Upper lobe of right lung (tissue), 1 donor: ENCODE measurements at places on chromosomes 5 and 9.

DNA sequence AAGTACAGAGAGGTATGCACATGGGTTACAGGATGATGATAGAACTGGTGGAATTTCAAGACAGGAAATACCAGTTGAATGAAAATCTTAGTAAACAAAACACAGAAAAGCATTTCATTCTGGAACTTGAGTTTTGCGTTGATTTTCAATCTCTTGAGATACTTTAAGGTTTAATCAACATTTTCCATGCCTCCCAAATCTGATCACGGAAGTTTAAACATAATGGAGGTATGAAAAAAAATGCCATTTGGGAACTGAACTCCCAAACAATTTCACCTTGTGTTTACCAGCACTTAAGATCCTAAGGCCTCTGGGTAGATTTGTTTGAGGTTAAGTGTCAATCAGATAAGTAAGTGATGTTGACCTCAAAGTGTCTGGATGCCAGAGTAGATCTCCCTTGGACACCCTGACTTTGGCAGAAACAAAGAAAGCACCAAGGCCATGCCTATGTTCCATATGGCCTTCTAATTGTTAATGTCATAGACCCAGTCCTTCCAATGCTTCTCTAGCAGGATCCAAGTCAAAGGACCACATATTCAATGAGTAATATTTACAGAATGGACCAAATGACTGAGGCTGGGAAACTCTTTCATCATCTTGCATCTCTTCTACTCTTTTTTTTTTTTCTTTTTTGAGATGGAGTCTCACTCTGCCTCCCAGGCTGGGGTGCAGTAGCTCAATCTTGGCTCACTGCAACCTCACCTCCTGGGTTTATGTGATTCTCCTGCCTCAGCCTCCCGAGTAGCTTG is 216.9 kb downstream of the ARRDC3 start:
- no peak for DNase-seq

DNA sequence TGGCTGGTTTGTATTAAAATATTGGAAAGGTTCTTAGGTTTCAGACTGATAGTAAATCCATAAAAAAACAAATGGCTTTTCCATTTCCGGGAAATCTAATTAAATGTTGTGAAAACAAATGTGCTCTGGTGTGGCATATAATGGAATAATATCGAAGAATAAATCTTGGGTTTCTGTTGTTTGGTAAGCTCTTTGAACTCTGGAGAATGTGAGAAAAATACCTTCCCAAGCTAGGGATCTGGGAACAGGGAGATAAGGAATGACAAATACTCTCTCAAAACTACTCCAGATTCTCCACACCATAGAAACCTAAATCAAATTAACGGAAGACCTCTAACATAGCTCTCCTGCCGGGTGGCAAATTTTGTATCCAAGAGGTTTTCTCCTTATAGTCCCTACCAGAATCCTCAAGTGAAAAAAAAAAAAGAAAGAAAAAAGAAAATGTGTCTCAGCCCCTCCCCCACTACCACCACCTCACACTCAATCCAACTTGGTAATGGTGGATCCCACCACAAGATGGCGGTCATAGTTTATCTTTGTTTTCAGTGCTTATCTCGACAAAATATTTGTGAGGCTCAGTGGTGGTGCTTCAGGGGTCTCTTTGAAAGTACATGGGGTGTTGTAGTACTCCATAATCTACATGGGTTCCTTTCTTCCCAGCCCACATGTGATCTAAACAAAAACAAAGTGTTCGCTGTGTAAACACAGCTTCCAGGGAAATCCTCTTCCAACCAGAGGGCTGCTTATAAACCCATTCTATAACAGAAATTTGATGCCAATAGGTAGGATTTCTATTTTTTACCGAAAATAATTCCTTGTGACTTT is 54.5 kb upstream of the FST start:
- no peak for DNase-seq

GRCh38 chr5:128408622-128409021 is 129.4 kb downstream of the FBN2 start:
- DNase-seq = no peak

DNA sequence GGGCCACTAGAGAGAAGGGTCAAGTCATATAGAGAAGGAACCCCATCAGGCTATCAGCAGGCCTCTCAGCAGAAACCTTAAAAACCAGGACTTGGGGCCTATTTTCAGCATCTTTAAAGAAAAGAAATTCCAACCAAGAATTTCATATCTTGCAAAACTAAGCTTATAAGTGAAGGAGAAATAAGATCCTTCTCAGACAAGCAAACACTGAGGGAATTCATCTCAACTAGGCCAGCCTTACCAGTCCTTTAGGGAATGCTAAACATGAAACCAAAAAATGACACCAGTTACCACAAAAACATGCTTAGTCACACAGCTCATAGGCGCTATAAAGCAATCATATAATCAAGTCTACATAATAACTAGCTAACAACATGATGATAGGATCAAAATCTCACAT is 407.1 kb downstream of the LRRC70 start:
- DNase-seq = no peak

- no peak for DNase-seq
These were observed 185.6 kb downstream of the EFNA5 start for GRCh38 chr5:107485184-107485583.

GRCh38 chr9:79300068-79300467 is 271.7 kb upstream of the TLE4 start:
- DNase-seq = no peak

DNA sequence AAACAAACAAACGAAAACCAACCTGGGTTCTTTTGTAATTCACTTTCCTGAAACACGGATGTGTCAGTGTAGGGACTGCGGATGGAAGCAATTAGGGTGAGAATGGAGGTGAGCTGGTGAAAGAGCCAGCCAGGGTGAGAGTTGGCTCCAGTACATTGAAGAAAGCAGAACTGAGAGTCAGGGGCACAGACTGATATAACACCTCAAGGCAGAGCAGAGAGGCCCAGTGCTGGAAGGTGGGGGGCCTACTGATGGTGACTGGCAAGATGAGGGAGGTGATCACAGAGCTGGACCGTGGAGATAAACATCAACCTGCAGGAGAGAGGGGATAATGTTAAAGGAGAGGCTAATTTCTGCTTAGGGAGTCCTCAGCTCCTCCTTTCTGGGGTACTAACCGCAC is 221.1 kb downstream of the MAN2A1 start:
- DNase-seq = no peak

GRCh38 chr9:86732514-86733171 is 214.7 kb downstream of the GAS1 start:
- no peak for DNase-seq

GRCh38 chr5:76615759-76616158 is 7.4 kb downstream of the F2RL2 start:
- DNase-seq = no peak

- DNase-seq = no peak
These were observed 336.7 kb downstream of the CCDC171 start for GRCh38 chr9:15889555-15889954.

DNA sequence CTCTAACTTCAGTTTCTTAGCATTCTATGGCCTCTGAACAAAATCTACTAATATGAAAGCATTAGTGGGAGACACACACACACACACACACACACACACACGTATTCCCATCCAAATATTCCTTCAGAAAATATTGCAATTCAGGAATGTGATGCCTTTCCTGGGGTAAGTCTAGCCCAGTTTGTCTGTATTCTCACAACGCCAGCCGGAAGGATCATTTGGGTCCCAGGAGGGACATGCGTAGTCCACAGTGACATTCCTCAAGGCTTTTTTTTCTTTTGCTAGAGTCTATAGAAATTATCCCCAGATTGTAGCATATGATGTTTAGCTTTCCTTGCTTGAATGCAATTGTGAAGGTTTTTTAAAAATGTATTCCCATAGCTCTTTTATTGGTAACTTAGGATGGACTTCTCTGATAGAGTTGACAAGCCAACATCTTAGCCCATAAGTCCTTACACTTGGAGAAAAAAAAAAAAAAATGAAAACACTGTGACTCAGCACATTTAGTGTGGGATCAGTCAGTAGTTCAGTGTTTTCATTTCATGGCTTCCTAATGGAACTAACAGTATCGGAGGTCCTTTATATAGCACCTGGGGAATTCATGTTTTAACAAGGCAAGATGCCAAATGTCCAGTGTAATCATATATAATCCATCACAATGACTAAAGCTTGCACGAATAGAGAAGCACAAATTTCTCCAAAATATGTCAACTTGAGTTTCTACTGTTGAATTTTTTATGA is 316.5 kb downstream of the DIRAS2 start:
- DNase-seq = no peak

- DNase-seq = no peak
These were observed 68.3 kb downstream of the TARS1 start for GRCh38 chr5:33509036-33509435.

DNA sequence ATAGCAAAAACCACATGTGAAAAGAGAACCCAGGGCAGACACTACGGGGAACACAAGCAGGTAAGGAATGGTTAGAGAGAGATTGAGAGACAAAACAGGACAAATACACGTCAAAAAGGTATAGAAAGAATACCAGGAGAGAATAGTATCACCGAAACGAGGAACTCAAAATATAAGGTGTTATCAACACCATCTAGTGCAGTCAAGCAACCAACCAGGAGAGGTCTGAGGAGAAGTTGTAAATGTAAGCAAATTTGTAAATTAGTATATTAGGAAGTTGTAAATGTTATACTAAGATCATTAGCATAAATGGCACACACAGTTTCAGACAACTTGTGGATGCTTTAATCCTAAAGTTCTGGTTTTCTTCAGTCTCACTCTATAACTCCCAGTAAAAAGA is 355.5 kb downstream of the EBF1 start:
- DNase-seq = no peak

DNA sequence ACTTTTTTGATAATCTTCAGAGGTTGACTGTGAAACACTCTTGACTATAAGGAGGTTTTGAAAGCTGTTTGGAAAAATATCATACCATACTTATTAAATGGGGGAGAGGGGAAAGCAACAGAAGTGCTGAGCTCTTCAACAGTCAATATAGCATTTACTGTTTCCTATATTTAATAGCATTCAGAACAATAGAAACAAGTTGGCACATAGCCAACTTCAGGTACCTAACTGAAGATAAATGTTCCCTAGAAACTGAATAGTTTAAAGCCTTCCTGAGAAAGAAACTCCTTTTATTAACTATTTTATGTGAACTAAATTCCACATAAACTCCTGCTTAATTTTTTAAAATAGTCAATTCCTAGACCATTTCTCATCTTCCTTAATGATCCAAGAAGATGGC is 26.3 kb downstream of the SLC31A1 start:
- no peak for DNase-seq

DNA sequence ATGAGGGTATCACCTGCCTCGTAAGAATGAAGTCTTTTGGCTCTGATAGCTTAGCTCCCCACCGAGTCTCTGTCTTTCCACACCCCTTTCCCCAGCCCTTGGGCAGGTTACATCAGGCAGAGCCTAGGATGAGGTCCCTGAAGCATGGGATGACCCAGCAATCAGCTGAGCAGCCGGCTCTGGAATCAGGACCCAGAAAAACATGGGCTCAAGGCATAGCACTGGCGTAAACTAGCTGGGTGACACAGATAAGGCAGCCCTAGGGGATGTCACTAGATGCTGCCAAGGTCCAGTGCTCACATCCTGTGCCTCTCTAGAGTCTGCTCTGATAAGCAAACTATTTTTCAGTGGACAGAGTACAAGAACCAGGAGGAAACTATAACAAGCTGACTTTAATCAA is 26.6 kb downstream of the IDNK start:
- no peak for DNase-seq

DNA sequence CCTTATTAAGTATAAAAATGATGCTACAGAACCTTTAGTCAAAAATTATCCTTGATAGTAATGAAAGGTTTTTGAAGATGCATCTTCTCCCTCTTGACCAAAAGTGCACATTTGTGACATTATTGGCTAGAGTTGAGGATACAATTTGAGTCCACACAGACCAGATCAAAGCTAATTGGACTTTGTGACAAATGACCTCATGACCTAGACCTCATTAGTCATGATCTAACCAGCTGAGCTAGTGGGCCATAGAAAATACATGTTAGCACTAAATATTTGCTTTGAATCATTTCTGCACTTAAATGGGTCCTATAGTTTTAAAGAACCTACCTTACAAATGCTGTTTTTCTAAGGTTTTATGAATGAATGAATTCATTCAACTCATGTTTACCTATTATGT is 182.1 kb downstream of the RFX3 start:
- DNase-seq = no peak

- DNase-seq = peak; percentile 69
These were observed 63.5 kb downstream of the DUSP1 start for GRCh38 chr5:172707285-172708182.

DNA sequence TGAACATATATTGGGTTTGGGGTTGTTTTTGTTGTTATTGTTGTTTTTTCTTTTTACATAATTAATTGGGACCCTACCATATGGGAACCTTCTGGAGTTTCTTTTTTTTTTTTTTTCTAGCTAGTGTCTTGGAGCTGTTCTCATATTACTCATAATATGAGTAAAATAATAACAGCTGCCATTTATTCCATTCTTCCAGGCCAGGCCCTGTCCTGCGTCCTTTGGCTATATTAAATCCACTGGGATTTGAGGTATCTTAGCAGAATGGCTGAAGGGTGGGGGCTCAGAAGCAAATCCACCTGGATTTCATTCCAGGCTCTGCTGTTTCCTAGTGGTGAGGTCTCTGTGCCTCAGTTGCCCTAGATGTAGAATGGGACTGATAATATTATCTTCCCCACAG is 47.2 kb upstream of the RPL26L1 start:
- no peak for DNase-seq

- no peak for DNase-seq
These were observed 69.1 kb downstream of the GDNF start for GRCh38 chr5:37770786-37771185.

- DNase-seq = no peak
These were observed 269.9 kb upstream of the MSX2 start for GRCh38 chr5:174454464-174454863.

GRCh38 chr5:82918311-82919031 is 158.7 kb downstream of the TMEM167A start:
- DNase-seq = no peak

GRCh38 chr5:33120671-33121070 is 320.1 kb upstream of the TARS1 start:
- DNase-seq = no peak

DNA sequence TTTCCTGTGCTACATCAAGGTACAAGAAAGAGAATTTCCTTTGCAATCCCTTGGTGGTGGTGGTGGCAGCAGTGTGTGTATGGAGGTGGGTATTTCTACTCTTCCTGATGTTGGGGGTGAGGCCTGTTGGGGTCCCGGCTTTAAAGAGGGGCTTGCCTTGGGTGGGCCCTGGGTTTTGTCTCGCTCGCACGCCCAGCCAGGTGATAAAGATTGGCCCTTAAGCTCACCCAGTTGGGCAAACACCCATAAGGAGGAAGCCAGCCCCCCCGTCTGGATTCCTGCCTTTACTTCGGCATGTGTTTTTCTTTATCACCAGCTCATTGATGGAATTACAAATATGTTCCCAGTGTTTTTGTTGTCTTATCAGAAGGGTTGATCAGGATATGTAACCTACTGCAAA is 16.0 kb upstream of the SARDH start:
- peak; percentile 39 for DNase-seq
